GM12878 (cell line): ENCODE measurements at places on chromosomes 1 and 21.

GRCh38 chr21:31576428-31576827 is 83.1 kb upstream of the SOD1 start:
- no peak for DNase-seq

- DNase-seq: no peak
Measured at GRCh38 chr1:207048041-207048440, 3.0 kb downstream of the YOD1 start.

- no peak for DNase-seq
Measured at GRCh38 chr21:42702720-42703119, 49.3 kb downstream of the PDE9A start.

DNA sequence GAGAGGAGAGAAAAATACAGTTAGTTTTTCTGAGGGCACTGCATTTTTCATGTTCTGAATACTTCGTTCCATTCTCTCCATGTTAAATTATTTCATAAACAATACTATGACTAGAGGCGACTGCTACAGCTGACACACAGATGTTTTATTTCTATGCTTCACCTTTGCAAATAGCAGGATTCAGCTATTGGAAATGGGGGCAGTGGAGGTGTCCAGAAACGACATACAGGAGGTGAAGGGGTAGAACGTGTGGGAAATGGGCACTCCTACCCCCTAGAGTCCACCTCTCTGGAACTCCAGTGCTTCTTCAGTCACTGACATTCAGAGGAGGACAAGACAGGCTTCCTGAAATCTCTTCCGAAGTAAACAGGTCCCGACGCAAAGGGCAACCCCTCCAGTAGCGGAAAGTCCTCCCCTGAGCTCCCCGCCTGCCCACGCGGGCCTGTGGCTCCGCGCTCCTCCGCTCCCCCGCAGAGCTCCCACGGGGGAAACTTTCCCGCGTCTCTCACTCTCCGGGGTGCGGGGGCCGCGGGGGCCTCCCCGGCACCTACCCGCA is 480 bp downstream of the DPYD start:
- DNase-seq: no peak

- no peak for DNase-seq
Measured at GRCh38 chr1:110945626-110946025, 18.1 kb downstream of the LRIF1 start.

- DNase-seq: no peak
Measured at GRCh38 chr1:235088430-235088829, 40.2 kb downstream of the TOMM20 start.

DNA sequence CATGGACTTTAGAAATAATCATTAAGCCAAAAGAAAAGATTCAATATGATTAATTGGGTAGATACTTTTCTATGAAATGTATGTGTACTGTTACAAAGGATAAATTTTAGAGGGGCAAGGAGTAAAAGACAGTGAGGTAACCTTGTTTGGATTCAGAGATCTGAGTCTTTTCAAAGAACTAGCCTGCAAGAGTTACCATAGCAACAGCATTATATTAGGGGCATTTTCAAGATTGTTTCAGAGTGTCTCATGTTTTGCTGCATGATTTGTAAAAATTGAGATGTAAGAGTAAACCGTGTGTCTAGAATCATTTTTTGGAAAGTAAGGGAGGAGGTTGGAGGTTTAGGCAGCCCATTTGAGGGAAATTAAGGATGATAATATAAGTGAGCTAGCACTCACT is 70.6 kb upstream of the KIAA1614 start:
- DNase-seq: no peak

- DNase-seq: no peak
Measured at GRCh38 chr1:183270541-183271141, 84.6 kb downstream of the LAMC2 start.

DNA sequence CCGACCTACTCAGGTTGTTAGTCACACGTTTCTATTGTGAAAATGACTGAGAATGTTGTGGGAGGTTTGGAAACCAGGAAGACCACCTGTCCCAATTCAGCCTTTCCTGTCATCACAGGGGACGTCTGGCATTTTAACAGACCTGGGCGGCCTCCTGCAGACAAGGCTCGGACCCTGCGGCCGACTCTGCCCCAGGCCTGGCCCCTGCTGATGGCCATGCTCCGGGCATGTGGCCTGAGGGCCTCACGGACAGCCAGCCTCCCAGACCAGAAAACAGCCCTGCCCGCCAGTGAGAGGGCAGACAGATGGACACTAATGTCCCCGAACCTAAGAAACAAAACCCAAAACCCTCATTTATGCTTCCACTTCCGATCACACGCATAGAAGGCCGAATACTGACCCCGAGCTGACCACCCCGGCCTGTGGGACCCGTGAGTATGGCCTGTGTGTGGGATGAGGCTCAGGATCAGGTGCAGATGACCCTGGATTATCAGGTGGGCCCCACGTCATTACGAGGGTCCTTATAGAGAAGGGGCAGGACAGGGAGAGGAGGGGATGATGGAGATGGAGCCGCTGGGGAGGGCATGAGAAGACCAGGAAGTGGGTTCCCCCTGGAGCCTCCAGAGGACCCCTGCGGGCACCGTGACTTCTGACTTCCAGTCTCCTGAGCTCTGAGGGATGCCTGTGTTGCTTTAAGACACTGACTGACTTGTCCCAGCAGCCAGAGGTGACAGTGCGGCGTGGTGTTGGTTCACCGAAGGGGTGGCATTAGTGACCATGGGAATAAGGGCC is 9.6 kb downstream of the COL18A1 start:
- DNase-seq: no peak

GRCh38 chr1:247411621-247412327 is 4.2 kb upstream of the NLRP3 start:
- no peak for DNase-seq

- DNase-seq: no peak
Measured at GRCh38 chr1:58572690-58573089, 4.4 kb downstream of the TACSTD2 start.

DNA sequence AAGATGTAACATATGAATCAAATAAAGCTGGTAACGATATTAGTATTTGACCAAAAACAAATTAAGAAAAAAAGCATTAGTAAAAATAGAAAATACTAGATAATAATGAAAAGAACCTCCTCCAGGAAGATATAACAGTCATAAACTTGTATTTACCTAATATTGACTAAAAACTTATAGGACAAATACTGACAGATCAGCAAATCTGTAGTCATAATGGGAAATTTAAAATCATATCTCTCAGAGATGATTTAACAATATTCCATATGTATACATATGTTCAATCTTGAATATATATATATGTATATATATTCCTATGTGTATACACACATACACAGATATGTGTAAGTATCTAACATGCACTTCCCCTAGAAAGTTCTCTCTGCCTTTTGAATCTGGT is 52.0 kb upstream of the FGGY start:
- no peak for DNase-seq

DNA sequence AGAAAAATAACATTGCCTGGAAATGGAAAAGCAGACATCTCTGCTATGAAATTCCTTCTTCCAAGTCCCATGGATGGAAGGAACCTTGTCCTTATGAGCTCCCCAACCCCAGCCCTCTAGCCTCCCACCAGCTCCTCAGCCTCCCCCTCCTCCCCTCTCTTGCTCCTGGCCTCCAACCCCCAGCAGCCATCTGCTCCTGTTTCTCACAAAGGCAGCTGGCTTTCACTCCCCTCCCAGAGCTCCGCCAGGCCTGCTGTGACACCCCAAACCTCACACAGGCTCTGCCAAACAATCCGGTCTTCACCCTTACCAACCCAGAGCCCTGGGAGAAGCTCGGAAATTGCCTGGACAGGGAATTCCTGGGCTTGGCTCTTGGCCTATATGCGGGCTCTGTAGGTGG is 69.2 kb downstream of the KLHDC7A start:
- no peak for DNase-seq

DNA sequence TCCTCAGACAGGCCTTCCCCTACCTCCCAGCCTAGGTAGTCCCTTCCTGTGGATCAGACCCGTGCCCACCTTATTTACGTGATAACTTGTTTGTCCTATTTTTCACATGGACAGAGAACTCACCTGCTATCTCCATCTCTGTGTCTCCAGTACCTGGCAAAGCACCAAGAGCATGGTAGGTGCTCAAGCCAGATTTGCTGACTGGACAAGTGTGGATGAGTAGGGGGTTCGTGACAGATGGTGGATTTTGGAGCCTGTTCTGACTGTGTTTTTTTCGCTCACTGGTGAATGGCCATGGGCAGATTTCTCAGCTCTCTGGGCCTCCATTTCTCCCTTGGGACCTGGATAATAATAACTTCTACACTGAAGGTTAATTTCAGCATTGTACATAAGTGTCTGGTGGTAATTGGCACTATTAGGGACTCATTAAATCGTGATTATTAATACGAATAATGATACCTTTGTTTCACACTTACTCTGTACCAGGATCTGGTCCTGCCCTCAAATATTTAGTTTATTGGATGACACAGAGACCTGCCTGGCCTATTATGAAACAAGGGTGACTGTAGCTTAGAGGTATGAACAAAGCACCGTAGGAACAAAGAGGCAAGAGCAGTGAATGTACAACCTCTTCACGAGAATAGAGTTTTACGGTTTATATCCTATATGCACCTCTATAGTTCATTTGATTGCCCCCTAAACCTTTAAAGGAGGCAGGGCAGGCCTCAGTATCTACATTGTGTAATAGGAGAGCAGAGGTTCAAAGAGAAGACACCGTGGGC is 24.5 kb upstream of the SLC26A9 start:
- DNase-seq: no peak

DNA sequence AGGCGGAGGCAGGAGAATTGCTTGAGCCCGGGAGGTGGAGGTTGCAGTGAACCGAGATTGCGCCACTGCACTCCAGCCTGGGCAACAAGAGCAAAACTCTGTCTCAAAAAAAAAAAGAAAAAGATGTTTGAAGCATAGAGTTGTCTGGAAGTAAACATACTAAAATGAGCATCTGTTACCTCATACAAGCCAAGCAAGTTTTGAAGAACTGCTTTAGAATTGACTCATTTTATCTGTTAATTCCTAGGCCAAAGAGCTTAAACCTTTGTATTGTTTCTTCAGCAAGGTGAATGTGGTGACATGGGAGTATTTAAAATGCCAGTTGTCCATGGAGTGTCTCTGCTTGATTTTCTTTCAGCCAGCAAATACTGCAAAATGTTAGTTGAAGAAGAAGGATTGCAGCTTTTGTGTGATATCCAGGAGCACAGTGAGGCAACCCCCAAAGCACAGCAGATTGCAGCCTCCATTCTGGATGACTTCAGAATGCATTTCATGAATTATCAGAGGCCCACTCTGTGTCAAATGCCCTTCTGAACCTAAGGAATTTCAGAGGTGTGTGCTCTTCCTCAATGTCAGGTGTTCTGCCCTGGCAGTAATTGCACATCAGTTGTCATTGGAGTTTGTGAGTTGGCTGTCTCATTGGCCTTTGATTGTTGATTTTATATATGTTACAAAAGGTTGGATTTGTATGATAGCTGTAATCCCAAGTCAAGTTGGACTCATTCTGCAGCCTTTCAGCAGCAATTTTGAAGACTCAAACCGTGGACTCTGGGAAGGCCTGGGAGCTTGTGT is 28.9 kb downstream of the ECHDC2 start:
- DNase-seq: no peak

GRCh38 chr1:203455706-203456105 is 19.9 kb upstream of the PRELP start:
- no peak for DNase-seq

DNA sequence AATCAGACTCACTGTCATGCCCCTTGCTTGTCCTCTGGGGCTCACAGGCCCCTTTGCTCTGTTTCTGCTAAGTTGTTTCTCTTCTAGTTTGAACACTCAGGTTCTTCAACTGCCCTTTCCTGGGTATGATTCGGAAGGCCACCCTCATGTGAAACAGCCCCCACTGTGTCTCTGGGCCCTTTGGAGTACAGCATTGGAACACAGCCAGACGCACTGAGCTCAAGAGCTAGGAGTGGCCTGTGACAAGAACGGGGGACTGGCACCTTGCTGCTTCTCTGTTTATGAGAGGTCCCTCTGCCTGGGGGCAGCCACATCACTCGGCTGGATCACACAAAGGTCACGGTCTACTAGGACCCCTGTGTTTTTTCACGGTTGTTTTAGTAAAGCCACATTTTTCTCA is 114.4 kb upstream of the ZC3H12A start:
- no peak for DNase-seq

- DNase-seq: no peak
Measured at GRCh38 chr1:232987774-232988140, 37.3 kb downstream of the NTPCR start.

GRCh38 chr1:234602334-234603220 is 7.4 kb downstream of the IRF2BP2 start:
- DNase-seq: no peak

GRCh38 chr1:10612436-10613160 is 137.8 kb downstream of the PEX14 start:
- DNase-seq: no peak

- no peak for DNase-seq
Measured at GRCh38 chr1:18009478-18009961, 98.1 kb upstream of the IGSF21 start.

DNA sequence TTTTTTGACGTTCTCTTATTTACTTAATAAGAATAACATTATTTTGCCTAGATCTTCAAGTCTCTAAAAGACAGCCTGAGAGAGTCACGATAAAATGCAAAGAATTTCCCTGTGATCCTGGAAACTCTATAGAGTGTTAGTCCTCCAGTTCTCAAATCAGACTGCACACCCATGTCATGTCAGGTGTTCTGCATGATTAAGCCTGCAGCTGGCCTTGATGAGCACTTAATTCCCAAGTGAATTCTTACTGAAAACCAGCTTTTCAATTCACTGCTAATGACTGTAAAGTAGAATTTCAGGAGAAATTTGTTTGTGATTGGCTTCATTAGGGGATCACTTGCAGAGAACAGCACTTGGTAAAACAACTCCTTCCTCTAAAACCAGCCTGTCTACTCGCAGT is 41.9 kb downstream of the CHML start:
- DNase-seq: peak; percentile 16

GRCh38 chr1:39394598-39394997 is 96.8 kb upstream of the BMP8A start:
- no peak for DNase-seq

GRCh38 chr1:42170779-42171621 is 6.5 kb upstream of the GUCA2A start:
- no peak for DNase-seq

DNA sequence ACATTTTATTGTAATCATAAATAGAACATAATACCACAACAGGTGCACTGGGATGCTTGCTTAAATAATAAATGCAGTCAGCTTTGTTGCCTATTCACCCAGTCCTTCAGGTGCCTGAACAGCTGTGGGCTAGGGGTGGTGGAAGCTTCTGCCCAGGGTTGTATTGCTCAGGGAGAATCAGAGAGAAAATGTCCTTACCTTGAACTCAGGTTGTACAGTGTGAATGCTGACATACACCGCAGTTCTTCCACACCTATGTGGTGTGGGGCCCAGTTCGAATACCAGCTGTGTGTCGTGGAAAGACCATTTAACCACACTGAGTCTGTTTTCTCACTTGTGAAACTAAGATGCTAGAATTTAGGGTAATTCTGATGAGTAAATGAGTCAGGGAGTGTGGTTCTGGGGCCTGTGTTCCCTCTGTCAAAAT is 115.7 kb upstream of the ATP1A1 start:
- peak; percentile 9 for DNase-seq

- no peak for DNase-seq
Measured at GRCh38 chr1:19889656-19890055, 7.5 kb downstream of the OTUD3 start.
